Psoas muscle (tissue), 8 donors: ENCODE measurements at places on chromosomes 6 and 20. TPM values are rescaled to one million over a fixed set of nuclear protein-coding genes. Genes with fewer than 3 reads are reported as not detected.

Gene SLC25A27
- 8.4 TPM for total RNA-seq

DNA sequence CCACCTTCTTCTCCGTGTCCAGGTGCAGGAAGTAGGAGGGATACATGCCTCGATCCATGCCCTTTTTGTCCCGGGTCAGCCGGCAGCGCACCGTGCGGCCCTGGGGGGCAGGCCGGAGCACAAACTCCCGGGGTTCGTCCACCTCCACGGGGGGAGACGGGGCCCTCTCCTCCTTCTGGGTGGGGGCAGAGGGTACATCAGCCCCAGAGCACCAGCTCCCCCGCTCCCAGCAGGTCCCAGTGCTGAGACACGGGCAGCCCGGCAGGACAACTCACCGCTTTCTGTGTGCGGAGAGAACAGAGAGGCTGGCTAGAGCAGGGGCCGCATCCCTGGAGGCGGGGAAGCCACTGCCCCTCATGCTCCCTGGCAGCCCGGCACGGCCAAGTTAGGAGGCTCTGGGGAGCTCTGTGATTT, 6.7 kb downstream of the TULP1 start:
- DNase-seq: no peak

GRCh38 chr6:167400482-167401138, 75.7 kb downstream of the TTLL2 start:
- no peak for DNase-seq

Gene NMBR
- not detected for total RNA-seq

GRCh38 chr6:34511214-34511914, 44.8 kb downstream of the SPDEF start:
- DNase-seq: peak; percentile 2

DNA sequence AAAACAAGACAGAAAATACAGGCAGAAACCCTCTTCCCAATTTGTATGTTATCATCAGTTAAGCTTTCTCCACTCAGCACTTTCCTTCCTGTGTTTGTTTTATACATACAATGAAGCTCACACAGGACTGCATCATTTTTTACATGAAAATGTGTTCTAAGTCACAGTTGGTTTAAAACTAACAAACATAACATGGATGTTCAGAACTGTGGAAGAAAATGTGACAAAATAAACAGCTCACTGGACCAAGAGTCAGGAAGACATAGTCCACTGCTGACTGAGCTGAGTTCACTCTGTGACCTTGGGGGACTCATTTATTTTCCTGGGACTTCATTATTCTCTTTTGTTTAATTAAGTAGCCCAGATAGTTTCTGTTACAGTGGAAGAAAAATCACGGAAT, 331.5 kb downstream of the SYNE1 start:
- DNase-seq: no peak

Gene PGBD1
- 1.2 TPM for total RNA-seq

DNA sequence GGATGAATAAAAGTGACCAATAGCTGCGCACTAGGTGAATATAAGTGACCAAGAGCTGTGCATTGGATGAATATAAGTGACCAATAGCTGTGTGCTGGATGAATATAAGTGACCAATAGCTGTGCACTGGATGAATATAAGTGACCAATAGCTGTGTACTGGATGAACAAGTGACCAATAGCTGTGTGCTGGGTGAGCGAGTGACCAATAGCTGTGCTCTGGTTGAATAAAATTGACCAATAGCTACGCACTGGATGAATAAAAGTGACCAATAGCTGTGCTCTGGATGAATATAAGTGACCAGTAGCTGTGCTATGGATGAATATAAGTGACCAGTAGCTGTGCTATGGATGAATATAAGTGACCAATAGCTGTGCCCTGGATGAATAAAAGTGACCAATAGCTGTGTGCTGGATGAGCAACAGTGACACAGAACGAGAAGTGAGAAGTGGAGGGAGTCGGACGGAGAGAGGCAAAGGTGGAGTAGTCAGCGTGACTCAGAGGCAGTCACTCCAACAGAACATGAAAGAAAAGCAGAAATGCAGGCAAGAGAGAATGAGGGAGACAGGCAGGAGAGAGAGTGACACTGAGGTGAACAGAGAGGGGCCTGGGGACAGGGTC, 38.5 kb downstream of the RBM38 start:
- no peak for DNase-seq

GRCh38 chr6:20291764-20292580, 79.7 kb upstream of the MBOAT1 start:
- DNase-seq: peak; percentile 59

Gene CTAGE9
- total RNA-seq: not detected
